Erythroblast (primary cell): ENCODE measurements at places on chromosomes 6 and 20.

DNA sequence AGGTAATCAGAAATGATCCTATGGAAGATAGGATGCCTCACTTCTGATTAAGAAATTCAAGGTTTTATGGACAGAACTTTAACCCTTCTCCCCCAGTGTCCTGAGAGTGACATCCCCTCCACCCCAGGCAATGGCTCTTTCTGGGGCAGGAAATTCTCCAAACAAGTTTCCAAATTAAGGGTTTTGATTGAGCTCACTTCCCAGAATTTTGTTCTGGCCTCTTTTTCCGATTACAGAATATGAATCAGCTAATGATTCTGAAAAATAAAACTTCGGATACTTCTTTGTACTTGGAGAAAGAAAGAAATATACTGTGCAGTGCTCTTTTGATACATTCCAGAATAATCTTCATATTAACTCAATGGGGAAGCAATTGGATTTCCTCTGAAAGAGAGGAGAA, 32.8 kb upstream of the TASP1 start:
- no peak for DNase-seq

- peak; percentile 39 for DNase-seq
Observed at GRCh38 chr20:43408848-43409576, 48.7 kb upstream of the SRSF6 start.

GRCh38 chr6:110549277-110549676, 72.9 kb upstream of the SLC22A16 start:
- no peak for DNase-seq

- DNase-seq: peak; percentile 35
Observed at GRCh38 chr20:45111799-45112471, 3.0 kb downstream of the WFDC5 start.

DNA sequence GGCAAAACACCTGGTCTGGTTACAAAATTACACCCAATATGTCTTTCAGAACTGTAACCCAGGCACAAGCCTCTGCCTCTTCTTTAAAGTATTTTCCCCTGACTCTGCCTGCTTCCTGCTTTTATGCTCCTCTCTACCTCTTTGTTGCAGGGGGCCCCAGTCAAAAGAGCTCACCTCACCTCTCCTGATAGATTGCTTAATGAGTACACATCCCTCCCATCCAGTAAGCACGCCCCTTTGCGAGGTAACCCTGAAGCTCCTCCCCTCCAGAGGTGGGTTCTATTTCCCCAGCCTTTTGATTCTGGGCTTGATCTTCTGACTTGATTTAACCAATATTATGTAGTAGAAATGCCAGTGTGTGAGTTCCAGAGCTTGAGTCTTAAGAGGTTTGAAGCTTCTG, 56.6 kb upstream of the EYA2 start:
- DNase-seq: no peak

GRCh38 chr6:2509711-2510110, 241.0 kb downstream of the MYLK4 start:
- DNase-seq: no peak

- DNase-seq: no peak
Observed at GRCh38 chr6:20565342-20565741, 31.1 kb downstream of the CDKAL1 start.

DNA sequence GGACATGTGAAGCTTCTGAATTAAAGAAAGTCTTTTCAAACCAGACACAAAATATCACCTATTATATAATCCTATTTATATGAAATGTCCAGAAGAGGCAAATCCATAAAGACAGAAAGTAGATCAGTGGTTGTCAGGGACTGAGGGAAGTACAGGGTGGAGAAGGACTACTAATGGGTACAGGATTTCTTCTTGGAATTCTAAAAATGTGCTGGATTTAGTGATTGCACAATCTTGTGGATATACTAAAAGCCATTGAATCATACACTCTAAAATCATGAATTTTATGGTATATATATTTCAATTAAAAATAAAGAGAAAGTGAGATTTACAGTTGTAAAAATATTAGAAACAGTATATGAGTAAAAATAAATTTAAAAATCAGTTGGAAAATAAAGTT, 18.7 kb upstream of the MC3R start:
- DNase-seq: no peak

- no peak for DNase-seq
Observed at GRCh38 chr6:107666084-107666980, 157.8 kb downstream of the SCML4 start.

- DNase-seq: no peak
Observed at GRCh38 chr6:2381872-2382661, 136.7 kb upstream of the GMDS start.

- DNase-seq: no peak
Observed at GRCh38 chr6:108947114-108947854, 99.1 kb downstream of the ARMC2 start.

- DNase-seq: peak; percentile 30
Observed at GRCh38 chr20:2871661-2872458, 1.4 kb upstream of the PTPRA start.

DNA sequence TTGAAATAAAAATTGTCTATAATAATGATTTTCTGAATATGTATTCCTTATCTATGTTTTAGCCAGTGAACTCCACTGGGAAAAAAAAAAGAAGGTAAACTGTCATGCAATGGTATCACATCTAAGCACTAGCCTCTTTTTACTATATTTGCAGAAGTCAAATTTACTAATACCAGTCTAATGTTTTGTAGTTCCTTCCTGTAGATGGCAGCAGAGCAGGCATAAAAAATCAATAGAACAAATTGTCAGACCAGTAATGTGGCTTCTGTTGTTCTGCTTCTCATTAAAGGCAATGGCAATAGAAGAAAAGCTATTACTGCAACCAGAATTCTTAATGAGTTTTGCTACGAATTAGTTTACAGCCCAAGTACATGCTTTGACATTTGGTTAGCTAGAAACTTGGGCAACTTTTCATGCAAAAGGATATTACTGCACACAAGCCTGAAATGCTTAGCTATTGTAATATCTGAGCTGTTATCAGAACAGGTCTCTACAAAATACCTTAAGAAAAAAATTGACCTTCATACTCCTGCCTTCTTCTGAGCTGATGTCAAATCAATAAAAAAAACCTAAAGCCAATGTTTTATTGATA, 476.9 kb downstream of the KHDRBS2 start:
- peak; percentile 15 for DNase-seq

DNA sequence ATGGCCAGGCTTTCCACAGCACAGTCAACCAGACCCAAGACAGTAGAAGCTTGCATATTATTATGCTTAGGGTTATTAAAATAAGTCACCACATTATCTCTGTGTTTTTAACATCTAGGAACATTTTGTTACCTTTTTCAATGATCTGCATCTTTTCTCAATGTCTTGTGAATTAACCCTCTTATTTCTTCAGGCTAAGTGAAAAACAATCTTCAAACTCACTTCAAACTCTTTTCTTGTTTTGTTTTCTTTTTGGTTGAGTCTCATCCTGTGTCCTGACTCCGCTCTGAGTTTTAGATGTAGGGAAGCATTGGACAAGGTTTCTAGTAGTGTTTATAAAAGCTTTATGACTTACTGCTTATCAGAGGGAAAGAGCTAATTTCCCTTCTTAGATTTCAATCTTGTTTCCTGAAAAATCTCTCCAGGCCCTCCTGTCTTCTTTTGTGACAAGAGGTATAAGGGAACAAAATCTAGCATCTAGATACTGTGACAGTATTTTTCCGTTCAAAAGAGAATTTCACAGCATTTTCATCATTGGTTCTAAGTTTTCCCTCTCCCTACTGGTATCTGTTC, 26.2 kb downstream of the NOX3 start:
- DNase-seq: no peak

DNA sequence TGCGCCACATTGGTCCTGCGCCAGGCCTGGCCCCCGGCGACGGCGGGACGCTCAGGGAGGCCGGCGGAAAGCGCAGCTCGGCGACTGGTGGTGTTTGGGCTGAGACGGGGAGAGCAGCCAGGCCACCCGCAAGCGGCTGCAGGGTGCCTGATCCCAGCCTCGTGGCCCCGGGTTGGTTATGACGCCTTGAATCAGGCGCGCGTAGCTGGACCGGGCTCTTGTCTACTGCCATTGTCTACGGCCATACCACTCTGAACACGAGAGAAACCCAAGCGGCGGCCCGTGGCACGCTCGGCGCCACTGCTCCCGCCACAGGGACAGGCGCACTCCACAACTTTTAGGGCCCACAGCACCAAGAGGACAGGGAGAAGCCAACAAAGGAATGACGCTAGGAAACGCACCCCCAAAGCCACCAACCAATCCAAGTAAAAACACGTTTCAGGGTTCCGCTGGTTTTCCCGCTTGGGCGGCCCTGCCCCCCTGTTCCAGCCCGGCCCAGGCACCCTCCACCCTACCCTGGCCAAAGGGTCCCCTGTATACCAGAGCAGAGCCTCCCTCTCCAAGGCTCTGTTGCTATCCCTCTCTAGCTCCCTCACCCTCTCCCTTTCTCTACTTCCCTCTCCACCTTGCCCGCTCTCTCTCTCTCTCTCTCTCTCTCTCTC, 1849.3 kb upstream of the DEFB115 start:
- DNase-seq: no peak

DNA sequence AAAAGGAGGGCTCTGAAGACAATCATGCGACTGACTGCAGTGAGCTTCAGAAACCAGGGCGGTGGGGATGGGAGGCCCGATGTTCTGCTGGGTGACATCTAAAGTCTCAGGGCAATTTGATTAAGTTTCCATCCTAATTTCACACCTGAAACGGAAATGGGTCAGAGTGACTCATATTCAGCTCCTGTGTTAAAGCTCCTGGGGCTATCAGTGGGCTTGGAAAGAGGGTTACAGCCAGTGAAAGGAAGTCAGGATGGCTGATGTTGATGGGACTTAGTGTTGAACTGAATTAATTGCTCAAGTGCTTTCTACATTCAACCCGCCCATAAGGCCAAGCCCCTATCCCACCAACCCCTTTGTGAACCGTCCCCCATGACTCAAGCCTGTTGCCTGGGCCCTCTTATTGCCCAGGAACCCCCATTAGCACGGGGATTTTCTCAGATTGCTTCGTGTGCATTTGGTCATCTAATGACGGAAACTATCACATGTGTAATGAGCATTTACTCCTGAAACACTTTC, 47.1 kb upstream of the TBC1D7 start:
- no peak for DNase-seq

GRCh38 chr6:93550551-93551276, 131.4 kb upstream of the EPHA7 start:
- no peak for DNase-seq

DNA sequence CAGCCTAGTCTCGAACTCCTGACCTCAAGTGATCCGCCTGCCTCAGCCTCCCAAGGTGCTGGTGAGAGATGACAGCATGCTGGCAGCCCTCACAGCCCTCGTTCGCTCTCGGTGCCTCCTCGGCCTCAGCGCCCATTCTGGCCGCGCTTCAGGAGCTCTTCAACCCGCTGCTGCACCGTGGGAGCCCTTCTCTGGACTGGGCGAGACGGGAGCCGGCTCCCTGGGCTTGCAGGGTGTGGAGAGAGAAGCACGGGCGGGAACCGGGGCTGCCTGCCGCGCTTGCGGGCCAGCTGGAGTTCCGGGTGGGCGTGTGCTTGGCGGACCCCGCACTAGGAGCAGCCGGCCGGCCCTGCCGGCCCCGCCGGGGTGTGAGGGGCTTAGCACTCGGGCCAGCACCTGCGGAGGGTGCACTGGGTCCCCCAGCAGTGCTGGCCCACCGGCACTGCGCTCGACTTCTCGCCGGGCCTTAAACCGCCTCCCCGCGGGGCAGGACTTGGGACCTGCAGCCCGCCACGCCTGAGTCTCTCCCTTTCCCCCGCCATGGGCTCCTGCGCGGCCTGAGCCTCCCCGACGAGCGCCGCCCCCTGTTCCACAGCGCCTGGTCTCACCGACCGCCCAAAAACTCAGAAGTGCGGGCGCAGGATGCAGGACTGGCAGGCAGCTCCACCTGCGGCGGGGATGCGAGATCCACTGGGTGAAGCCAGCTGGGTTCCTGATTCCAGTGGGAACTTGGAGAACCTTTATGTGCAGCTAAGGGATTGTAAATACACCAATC, 31.5 kb upstream of the RANBP9 start:
- DNase-seq: no peak

GRCh38 chr6:14711704-14712379, 534.0 kb upstream of the JARID2 start:
- peak; percentile 17 for DNase-seq

- DNase-seq: no peak
Observed at GRCh38 chr6:29694637-29695036, 13.7 kb upstream of the ZFP57 start.

DNA sequence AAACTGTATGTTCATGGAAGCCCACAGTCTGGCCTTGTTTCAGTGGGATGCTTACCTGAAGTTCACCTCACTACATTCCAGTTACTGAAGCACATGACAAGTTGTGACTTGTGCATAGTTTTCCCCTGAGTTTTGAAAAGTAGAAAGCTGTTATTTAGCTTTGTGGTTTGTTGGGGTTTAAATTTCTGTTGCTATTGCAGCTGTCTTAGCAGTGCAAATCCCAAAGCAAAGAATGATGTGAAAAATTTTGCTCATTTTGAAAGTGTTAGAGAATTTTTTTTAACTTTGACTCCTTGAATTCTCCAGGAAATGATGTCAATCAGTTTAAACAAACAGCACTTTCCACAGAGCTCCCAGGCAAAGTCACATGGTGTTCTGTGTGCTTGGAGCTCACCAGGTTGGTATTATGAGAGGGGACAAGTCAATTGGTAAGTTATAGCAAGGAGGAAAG, 268.4 kb downstream of the ADGRG6 start:
- no peak for DNase-seq

DNA sequence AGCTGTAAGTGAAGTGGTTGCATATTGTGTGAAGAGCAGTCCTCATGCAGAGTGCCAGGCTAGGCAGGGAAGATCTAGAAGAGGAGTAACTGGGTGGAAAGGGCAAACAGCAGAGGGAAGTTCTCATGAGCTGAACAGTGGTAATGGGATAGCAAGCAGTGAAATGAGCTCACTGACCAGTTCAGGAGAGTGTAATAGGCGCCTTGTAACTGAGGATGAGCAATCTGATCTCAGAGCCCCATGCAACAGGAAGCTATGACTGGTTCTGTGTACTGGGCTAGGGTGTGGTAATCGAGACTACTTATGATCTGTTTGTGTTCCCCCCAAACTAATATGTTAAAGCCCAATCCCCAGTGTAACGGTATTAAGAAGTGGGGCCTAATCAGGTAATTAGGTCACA, 98.6 kb downstream of the RFX6 start:
- no peak for DNase-seq

DNA sequence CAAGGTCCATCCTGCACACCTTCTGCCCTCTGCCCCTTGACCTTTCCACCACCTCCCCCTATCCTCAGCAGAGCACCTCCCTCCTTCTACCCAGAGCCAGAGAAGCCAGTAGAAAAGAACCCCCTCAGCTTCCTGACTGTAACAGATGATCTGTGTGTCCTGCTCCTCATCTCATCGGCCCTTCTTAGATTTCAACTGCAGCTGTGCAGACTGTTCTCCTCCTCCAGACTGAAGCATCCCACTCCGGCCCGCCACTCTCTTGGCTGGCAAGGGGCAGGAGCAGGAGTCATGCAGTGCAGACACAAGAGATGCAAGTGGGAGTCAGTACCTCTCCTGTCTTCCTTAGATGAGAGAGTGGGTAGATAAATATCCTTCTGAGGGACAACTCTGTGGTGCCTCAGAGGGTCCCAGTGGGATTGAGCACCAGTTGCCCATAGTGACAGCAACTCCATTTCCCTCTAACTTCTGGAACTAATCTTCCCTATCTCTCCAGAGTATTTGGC, 163.5 kb upstream of the MLN start:
- DNase-seq: no peak

GRCh38 chr20:22020201-22020600, 314.7 kb downstream of the PAX1 start:
- no peak for DNase-seq

- DNase-seq: no peak
Observed at GRCh38 chr20:45497971-45498494, 17.4 kb downstream of the SPINT3 start.
